ENCODE measurements at places on chromosomes 5 and 9. TPM values are rescaled to one million over a fixed set of nuclear protein-coding genes. Genes with fewer than 3 reads are reported as not detected.
A peak's percentile ranks its signal among the peaks of the same experiment; 100 is the strongest.

DNA sequence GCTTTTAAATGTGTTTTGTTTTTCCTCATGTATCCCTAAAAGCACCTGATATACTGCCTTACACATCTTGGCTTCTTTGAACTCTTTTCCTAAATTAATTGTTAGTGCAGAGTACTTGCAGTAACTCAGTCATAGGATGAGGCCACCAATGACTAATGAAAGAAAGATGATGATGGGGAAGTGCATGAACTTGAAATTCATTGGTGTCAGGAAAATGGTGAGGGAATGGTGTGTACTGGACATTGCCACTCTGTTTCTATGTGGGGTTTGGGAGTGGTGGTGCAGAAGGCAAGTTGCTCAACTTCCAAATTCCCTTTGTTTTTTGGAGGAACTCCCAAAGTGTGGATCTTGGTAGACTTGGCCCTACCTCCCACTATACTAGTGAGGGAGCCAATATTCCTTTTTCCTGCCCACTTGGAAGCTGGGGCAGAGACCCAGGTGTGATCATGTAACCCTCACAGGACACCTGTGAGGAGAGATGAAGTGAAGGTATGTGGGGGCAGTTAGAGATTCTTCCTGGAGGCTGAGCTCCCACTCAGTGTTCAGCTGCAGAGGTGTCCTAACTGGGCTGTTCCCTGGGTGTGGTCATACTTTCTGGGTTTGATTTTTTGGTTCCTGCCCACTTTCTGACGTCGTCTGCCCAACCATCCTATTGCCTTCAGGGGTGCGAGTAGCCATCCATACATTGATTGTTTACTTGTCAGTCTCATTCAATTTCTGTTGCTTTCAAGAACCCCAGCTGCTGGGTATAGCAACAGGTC is 298.5 kb downstream of the MAST4 start:
- DNase-seq: no peak

DNA sequence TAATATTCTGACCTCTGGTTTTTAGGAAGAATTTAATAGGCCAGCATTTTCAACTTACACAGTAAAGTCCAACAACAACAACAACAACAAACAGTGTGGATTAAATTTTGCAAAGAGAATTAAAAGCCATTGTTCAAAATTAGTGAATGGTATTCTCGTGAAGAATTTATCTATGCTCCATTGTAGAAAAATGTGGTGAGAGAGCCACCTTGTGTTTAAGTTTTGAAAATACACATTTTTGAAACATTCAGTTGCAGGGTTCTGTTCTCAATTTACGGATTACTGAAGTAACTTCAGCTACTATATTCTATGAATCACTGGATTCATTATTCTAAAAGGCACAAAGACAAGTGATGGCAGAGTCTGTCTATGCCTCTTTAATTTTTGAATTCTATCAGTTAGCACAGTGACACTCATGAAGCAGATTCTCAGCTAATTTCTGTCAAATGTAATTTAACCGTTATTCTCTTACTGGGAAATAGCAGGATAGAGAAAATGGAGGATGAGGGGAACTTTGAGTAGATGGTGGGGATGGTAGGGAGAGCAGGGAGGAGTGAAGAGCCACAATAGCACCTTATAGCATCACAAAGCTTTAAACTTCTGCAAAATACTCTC is 11.0 kb downstream of the CCDC152 start:
- no peak for DNase-seq

DNA sequence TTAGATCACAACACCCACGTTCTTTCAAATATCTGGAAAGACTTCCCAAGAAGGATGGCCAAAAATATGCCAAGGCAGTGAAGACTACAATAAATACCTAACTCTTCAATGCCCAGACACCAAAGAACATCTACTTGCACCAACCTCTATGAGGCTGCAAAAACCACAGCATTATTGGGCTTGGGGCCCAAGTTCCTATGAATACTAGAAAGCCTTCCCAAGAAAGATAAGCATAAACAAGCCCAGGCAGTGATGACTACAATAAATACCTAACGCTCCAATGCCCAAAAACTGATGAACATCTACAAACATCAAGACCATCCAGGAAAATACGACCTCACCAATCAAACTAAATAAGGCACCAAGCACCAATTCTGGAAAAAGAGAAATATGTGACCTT is 41.3 kb downstream of the AP3B1 start:
- DNase-seq: no peak

- DNase-seq: no peak
Observed at GRCh38 chr9:38061326-38061977, 7.6 kb downstream of the SHB start.

DNA sequence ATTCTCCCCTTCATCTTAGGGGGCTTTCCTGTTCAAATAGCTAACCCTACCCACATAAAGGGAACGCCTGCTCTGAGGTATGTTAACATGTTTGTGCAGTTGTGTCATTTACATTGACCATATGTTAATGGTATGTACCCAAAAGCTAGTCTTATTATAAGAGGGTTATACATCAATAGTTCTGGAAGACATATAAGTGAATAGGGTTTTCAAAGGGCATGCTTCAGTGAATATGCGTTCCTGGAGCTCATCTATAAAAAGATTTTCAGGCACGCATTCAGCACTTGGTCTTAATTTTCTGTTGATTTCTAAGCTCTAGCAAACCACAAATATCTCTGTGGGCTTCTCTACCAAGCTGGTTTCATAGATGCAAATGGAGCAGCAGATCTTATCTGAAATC is 766.1 kb downstream of the IRX1 start:
- no peak for DNase-seq

- no peak for DNase-seq
Observed at GRCh38 chr5:128237000-128237399, 153.4 kb downstream of the SLC12A2 start.

DNA sequence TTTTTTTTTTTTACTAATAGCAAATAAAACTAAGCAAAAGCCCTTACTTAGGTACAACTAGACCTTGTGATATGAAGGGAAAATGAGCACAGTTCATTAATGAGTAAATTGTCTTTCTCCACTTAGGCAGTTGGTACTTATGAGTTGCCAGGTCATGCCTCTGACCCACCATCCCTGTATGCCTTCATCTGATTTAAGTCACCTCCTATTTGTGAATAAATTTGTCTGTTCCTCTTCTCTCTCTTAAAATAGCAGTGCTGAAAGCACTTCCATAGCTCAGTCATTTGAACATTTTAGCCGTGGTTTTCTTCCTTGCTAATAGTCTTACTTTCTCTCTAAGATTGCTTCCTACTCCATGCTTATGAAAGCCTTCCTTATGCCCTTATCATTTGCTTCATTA is 61.4 kb downstream of the SLC44A1 start:
- no peak for DNase-seq

GRCh38 chr9:11892401-11892800 is 800.8 kb upstream of the TYRP1 start:
- DNase-seq: no peak

GRCh38 chr9:114937516-114937915 is 7.1 kb upstream of the TNFSF8 start:
- DNase-seq: no peak

- DNase-seq: peak; percentile 56
Observed at GRCh38 chr5:132046880-132047299, 13.6 kb upstream of the IL3 start.

DNA sequence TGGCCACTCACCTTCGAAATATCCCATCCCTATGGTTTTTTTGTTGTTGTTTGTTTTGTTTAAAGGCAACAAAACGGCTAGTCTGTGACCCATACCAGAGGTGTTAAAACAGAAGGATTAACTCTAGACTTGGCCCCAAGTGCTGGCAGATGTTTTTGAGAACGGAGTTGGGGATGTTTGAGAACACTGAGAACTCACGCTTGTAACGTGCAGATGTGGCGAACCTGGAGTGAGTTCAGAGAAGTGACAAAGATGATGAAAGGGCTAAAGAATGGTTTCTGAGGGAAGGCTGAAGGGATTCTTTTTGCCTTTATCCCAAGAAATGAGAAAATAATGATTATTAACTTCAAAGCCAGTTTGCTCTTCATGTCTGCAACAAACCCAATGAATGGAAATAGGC is 286.5 kb downstream of the ZNF608 start:
- DNase-seq: no peak

DNA sequence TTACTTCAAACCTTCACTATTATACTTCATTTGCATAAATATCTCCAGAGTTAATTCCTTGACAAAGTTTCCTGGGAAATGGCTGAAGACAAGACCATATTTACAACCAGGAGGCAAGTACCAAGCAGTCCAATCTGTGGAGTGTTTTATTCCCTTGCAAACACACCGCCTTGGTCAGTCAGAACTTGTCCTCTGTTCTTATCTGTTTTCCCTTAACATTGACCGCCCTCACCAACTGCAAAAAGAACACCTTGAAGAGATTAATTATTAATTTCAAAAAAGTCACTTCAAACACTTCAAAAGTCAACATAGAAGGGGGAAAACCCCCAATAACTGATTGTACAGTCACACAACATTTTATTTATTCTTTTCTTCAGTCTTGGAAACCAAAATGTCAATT is 269.0 kb upstream of the RGMB start:
- DNase-seq: no peak

- no peak for DNase-seq
Observed at GRCh38 chr5:156597276-156597675, 252.8 kb upstream of the PPP1R2B start.

- DNase-seq: no peak
Observed at GRCh38 chr5:137612576-137612975, 113.5 kb upstream of the SPOCK1 start.

- peak; percentile 55 for DNase-seq
Observed at GRCh38 chr5:133232011-133232410, 180.2 kb downstream of the HSPA4 start.

- DNase-seq: no peak
Observed at GRCh38 chr5:157051604-157052245, 7.2 kb downstream of the HAVCR1 start.

- DNase-seq: no peak
Observed at GRCh38 chr9:110880189-110880588, 158.1 kb downstream of the LPAR1 start.

The WWC1 gene
- 0.33 TPM for total RNA-seq

The SLC2A6 gene
- total RNA-seq: 4.0 TPM

The CDHR2 gene
- total RNA-seq: 0.14 TPM

The ANKRD34B gene
- not detected for total RNA-seq

The CDKN2B-AS1 gene
- total RNA-seq: 1.00 TPM

The CTNNA1 gene
- 439 TPM for total RNA-seq

The PCA3 gene
- not detected for total RNA-seq

The TXNDC8 gene
- not detected for total RNA-seq

Measured in posterior vena cava (tissue), 2 donors.